NCI-H187 treated with DMSO at 0.1 percent for 48 hours (cell line): ENCODE measurements at places on chromosomes 6 and 20.
A peak's percentile ranks its signal among the peaks of the same experiment; 100 is the strongest.

DNA sequence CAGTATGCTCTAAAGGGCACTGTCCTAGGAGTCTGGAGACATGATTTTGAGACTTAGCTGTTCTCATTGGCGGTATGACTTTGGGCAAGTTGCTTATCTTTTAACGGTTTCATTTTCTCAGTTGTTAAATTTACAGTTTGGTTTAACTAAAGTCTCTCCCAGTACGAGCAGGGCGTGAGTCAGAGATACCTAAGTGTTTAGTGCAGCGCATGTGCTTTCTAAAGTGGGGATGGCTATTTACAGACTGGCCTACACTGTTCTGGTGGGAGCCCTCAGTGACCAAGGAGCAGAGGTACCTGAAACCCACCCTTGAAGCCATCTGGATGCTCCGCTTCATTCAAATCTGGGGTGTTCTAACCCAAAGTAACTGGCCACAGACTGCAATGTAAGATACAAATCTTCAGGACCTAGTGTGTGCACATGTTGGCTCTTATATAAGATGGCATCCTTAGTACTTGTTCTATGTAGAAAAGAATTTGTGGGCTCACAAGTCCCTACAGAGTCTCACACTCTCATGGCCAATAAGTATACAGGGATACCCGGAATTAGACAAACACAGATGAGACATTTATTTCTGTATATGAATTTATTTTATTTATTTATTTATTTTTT is 10.7 kb downstream of the MSH5 start:
- DNase-seq, result no peak

DNA sequence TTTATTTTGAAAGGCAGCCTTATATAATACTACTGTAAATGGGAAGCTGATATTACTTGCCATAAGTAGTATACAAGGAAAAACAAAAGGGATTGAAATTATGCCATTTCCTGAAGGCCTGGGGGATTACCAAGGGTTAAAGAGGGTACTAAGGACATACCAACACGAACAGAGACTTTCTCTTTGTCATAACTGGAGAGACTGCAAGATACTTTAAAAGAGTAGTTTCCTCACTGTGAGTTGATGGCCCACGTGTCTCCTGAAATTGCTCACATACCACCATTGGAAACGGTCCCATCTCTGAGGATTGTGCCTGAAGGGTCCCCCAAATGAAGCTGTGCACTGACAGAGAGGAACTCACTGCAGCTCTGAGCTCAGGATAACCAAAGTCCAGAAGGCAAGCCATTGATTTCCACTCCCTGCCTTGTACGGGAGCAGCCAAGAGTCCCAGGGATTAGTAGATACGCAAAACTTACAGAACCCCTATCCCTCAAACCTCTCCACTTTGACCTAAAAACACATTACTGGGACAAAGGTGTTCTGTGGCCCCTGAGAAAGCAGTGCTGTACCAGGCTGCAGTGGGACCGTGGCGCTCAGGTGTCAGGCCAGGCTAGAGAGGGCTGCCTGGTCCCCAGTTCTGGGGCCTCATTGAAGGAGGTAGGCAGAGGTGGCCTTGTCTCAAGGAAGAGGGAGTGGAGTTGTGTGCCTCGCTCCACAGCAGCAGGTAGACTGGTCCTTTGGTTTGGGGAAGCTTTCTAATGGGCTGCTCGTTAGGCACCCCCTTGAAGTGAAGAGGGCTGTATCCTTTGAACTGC is 15.2 kb downstream of the PSMG4 start:
- no peak for DNase-seq

- DNase-seq, result no peak
Measured at GRCh38 chr6:130620338-130620781, 206.8 kb upstream of the SMLR1 start.

- peak; percentile 43 for DNase-seq
Measured at GRCh38 chr6:147201885-147202515, 2.2 kb upstream of the STXBP5 start.

- no peak for DNase-seq
Measured at GRCh38 chr6:250676-251075, 41.6 kb upstream of the DUSP22 start.

DNA sequence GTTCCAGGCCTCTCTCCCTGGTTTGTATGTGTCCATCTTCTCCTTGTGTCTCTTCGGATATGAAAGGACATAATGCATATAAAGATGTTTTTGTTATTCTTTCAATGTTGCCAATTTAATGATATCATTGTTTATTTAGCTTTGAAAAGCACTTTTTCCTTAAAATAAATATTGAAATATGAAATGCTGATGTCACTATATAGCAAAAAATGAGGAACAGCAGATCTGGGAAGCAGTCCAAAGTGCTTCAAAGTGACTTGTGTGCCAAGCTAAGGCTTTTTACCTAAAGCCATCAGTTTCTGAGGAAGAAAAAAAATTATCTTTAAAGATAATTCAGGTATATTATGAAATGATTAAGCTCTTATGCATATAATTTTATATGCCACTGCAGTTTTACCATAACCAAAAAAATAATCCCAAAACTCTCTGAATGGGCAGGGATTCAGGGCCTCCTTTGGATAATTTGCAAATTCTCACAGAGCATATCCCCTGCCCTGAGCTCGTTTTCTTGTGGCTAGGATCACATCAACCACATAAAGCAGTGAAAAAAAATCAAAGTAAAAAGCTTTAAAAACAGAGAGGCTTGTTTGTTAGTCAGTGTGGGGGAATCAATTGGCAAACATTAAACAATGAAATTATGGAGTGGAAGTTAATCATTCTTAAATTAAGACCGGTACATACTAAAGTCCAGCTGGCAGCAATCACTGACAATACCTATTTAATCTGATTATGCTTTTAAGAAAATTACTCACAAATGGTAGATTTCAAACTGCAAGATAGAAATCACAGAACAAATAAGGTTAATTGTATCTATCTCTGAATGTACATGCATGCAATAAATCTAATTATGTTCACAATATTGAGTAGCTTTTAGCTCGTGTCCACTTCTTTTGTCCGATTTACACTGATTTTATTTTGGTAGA is 1027.9 kb upstream of the ADGRB3 start:
- no peak for DNase-seq

DNA sequence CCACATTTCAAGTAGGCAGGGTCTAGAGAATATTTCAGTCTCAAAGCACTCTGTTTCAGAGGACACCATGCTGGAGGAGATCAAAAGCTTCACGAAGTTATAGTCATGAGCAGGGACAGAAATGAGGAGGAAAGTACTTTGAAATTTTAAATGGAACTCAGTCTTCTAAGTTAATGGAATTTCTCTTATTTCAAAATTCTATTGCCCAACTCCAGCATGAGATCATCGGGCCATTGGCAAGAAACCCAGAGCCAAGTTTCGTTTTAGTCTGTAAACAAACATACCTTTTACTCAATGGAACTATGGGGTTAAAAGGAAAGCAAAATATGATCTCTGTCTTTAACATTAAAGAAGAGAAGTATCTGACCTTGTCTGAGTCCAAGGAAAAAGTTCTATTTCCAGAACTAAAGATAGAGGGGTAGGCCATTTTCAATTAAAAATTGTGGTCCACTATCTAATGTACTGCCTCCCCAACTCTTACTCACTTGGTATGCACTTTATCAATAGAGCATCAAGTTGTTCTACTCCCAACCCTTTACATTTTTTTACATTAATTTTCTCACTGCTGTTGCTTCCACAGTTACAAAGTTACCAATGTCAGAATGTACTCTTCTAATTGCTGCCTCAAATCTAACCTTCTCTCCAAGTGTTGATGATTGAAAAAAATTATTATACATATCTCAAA is 235.3 kb upstream of the NRSN1 start:
- DNase-seq, result no peak

DNA sequence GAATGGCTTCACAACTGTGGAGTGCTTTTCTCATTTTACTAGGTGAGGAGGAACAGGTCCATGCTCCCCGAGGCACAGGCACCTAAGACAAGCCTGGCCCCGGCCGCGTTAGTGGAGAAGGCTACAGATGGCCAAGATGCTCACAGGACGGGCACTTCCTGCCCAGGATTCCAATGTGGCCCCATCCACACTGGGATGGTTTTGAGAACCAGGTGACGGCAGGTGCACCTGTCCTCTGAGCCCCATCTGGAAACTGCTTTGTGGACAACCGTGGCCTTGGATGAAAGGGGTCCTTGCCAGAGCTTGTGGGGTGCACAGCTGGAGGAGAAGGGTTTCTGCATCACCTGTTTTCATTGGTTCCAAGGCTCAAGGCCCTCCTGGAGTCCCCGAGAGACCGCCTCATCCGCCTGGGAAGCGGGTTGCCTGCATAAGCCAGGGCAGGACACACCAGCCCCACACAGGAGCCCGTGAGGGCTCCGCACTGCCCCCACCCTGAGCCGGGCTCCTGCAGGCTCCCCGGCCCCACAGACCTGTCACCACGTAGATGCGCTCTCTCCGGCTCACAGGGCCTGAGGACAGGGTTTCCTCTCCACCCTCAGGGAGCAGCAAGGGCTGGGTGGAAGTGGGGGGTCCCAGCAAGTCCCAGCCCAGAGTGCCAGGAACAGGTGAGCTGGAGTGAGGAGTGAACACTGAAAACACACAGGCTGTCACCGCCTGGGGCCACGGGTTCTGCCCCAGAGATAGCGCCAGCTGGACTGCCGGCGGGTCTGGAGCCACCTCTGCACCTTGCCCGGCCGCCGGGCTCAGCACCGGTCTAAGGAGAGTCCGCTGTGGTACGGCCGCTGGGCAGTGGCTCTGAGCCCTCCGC is 18.3 kb downstream of the NTSR1 start:
- no peak for DNase-seq

DNA sequence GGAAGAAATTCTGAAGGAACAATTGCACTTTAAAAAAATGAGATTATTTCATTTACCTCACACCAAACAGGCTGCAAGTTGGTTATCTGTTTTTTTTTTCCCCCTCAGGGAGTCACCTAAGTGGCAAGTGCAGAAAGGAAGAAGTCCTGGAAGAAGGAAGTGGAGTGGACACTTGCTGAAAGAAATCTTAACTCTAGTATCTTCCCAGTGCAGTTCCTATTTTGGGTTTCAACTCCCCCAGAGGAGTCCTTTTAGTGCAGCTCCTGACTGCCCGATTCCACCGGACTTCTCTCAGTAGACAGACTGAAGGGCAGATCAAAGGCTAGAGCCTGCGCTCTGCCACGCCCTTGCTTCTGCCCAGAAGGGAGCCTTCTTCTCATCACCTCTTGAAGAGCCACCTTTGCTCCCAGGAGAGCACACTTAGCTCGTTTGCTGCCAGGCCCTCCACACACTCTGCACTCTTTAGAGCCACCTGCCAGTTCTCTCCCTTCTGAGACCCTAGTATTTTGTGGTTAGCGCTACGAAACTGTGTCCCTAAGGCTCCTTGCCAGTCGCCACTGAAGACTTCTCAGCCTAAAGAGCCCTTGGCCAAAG is 4.9 kb downstream of the MTCL3 start:
- peak; percentile 46 for DNase-seq

DNA sequence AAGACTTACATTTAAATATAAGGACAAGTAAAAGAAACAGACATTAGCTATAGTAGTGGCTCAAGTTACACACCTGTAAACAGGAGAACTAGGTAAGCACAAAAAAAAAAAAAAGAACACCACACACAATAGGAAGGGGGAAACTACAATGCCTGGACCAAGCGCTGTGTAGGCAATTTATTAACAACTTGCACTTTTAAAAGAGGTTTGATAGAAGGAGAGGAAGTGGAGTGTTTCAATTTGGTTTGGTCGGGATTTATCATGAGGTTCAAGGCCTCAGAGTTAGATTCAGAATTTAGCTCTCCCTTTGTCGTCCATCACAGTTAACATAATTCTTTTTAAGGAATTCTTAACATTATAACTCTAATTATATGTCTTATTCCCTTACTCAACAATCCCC is 1.1 kb upstream of the USP49 start:
- DNase-seq, result no peak

- no peak for DNase-seq
Measured at GRCh38 chr6:75094614-75095200, 111.1 kb downstream of the COL12A1 start.

DNA sequence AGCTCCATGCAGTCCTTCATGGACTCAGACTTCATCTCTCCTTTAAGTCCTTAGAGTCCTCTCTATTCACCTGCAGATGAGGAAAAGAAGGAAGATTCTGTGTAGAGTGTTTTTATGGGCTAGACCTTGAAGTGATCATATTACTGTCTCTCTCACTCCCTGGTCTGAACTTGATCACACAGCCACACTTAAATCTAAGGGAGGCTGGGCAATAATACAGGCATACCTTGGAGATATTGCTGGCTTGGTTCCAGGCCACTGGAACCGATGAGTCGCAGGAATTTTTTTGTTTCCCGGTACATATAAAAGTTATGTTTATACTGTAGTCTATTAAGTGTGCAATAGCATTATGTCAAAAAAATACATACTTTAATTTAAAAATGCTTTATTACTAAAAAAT is 59.2 kb upstream of the FOXO3 start:
- no peak for DNase-seq

GRCh38 chr6:138989098-138989983 is 1.3 kb upstream of the REPS1 start:
- DNase-seq, result no peak

DNA sequence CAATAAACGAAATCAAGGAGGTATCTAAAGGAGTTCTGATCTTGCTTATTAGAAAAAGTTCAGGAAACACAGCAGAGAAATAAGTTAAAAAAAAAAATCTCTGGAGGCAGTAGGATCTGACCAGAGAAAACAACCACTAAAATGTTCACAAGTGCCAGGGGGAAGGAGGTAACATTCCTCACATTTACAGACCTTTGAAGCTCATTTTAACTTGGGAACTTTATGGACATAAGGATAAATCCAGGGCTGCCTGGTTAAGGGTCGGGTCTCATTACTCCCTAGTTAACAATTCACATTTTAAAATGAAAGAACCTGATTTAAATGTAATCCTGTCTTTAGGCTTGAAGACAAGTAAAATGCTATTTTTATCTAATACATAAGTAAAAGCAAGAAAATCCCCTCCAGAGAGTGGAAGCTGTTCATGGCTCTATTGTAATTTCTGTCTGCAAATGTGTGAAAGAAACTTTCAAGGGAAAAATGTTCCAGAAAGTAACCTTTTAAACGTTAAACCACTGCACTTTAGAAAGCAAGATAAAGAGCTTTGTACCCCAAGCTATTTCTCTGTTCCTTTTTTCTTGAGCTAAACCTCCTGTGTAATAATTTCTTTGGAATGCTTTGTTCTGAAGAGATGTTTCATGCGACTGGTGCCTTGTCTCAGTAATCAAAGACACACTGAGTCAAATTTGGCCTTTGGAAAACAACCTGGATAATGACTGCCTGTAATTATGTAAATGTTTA is 38.2 kb downstream of the MYLIP start:
- no peak for DNase-seq

GRCh38 chr6:56151609-56152224 is 95.7 kb downstream of the COL21A1 start:
- no peak for DNase-seq

- no peak for DNase-seq
Measured at GRCh38 chr20:63058696-63059335, 52.1 kb upstream of the BHLHE23 start.

- DNase-seq, result no peak
Measured at GRCh38 chr6:73308712-73309534, 45.2 kb downstream of the DPPA5 start.

- no peak for DNase-seq
Measured at GRCh38 chr6:131765081-131765803, 42.6 kb upstream of the ENPP1 start.

GRCh38 chr20:24571159-24571558 is 101.7 kb downstream of the SYNDIG1 start:
- DNase-seq, result no peak

GRCh38 chr6:71388068-71388744 is 99.6 kb downstream of the OGFRL1 start:
- no peak for DNase-seq
